HEK293T (cell line): ENCODE measurements at places on chromosomes 5 and 9.

- DNase-seq, result peak; percentile 47
Observed at GRCh38 chr5:43039471-43040286, 440 bp downstream of the ANXA2R start.

- DNase-seq, result no peak
Observed at GRCh38 chr9:13445103-13445500, 165.6 kb upstream of the MPDZ start.

- DNase-seq, result no peak
Observed at GRCh38 chr5:2779459-2779858, 28.0 kb upstream of the IRX2 start.

DNA sequence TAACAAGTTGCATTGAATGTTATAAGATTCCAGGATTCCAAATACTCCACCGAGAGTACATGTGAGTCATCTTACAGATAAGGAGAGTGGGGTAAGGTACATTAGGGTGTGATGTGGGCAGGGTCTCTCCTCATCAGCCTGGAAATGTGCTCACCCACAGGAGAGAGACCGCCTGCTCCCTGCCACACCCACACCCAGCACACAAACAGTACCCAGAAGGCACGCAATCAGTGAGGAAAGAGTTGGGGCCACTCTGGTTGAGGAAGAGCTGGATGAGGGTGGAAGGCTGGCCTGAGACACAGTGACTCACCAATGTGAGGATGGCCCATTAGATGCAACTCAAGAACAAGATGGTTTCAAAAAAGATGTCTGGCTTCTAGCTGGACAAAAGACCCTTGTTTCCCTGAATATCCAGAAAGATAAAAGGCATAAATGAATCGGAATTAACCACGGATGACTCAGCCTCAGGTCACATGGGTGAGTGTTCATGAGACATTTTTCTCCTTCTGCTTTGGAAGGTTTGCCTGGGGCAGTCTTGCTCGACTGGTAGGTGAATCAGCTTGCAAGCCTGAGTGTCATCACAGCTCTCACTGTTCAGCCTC, 51.1 kb upstream of the LHFPL2 start:
- no peak for DNase-seq

GRCh38 chr9:134475011-134475790, 148.9 kb downstream of the RXRA start:
- no peak for DNase-seq

DNA sequence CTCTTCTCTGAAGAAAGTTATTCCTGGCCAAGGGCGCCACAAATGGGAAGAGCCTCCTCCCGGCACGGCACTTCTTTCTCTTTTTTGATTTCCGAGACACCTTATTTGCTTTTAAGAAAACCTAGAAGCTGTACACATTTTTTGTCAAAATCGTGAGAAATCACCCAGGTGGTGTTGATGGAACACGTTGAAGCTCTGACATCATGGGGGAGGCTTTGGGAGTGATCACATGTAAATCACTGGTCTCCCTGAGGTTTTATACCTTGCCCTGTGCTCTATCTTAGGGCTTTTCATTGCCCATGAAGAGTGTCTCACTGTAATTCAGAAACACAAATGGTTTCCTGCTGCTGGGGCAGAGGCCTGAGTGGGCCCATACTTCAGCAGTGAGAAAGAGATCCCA, 27.4 kb downstream of the SLC36A1 start:
- no peak for DNase-seq

DNA sequence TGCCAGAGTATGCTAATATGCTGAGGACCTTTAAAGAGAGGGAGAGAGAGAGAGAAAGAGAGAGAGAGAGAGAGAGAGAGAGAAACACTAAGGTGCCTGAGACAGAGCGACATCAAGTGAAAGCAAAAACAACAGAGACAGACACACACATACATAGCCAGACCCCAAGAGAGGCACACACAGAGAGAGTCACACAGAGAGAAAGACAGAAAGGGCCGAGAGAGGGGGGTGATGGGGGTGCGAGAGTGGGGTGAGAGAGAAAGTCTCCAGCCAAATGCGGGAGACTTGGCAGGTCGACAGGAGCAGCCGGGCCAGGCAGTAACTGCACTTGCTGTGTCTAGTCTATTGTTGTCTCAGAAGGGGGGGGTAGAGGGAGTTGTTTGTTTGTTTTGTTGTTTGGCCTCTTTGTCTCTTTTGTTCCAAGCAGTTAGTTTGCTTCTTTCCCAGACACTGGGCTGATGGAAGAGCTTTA, 30.1 kb upstream of the NFIB start:
- DNase-seq, result no peak

GRCh38 chr5:169054506-169054905, 246.4 kb downstream of the SLIT3 start:
- no peak for DNase-seq

DNA sequence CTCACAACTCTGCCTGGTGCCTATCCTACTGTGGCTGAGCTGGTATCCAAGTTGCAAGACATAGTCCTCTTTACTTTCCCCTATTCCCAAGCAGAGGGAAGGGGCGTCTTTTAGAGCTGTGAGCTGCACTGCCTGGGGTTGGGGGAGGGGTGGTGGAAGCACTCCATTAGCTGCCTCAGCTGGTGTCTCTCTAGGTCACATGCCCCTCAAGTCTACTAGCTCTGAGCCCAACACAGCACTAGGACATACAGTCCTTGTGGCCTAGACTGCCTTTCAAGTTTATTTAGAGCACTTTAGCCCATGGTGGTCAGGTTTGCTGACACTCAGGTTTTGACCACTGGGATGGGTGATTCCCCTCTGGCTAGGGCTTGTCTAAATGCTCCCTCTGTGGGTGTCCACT, 54.7 kb downstream of the SREK1 start:
- DNase-seq, result no peak

DNA sequence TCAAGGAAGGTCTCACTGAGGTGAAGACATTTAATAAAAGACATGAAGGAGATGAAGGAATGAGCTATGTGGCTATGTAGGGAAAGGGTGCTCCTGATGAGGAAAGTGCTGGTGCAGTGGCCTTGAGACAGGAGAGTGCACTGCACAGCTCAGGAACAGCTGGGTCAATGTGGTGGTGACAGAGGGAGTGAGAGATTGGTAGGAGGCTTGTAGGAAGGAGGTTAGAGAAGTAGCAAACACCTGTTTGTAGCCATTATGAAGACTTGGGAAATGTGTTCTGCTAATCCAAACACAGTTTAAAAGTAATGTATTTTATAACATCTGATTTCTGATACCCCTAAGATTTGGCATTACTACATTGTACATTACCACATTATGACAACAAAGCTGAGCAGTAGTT, 115.1 kb upstream of the MTAP start:
- no peak for DNase-seq

DNA sequence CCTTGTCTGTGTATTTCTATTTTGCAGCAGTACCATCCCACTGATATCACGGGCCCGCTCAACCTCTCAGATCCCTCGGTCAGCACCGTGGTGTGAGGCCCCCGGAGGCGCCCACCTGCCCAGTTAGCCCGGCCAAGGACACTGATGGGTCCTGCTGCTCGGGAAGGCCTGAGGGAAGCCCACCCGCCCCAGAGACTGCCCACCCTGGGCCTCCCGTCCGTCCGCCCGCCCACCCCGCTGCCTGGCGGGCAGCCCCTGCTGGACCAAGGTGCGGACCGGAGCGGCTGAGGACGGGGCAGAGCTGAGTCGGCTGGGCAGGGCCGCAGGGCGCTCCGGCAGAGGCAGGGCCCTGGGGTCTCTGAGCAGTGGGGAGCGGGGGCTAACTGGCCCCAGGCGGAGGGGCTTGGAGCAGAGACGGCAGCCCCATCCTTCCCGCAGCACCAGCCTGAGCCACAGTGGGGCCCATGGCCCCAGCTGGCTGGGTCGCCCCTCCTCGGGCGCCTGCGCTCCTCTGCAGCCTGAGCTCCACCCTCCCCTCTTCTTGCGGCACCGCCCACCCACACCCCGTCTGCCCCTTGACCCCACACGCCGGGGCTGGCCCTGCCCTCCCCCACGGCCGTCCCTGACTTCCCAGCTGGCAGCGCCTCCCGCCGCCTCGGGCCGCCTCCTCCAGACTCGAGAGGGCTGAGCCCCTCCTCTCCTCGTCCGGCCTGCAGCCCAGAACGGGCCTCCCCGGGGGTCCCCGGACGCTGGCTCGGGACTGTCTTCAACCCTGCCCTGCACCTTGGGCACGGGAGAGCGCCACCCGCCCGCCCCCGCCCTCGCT, 1.9 kb downstream of the LRRC26 start:
- no peak for DNase-seq

GRCh38 chr9:70073756-70074155, 30.1 kb downstream of the MAMDC2 start:
- no peak for DNase-seq
